ENCODE measurements at places on chromosomes 7 and 10.
A peak's percentile ranks its signal among the peaks of the same experiment; 100 is the strongest.

GRCh38 chr7:77217474-77218185 is 18.0 kb upstream of the FGL2 start:
- no peak for DNase-seq

DNA sequence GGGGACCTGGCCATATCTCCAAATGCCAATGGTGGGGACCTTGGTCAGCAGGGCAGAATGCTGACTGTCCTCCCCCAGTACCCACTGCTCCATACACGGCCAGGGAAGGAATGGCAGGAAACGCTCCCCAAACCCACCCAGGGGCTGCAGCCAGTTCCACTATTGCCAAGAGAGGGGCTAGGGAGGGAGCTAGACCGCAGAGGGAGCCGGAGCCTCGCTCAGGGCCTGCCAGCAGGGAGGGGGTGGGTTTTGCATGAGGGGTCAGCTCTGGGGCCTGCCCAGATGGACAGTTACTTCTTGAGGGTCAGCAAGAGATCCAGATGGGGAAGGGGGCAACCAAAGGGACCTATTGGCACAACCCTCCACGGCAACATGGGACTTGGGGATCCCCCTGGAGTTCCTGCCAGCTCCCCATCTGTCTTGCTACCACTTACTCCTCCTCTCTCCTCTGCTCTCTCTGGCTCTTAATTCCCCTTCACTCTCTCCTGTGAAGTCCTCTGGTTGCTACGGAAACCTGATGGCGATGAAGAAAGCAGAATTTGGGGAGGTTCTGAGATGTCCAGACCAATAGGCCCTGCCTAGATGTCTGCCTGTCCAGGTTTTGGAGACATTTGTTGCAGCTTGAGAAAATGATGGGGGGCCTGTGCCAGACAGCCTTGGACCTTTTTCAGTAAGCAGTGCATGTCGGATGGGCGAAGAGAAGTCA is 12.6 kb downstream of the FGF8 start:
- no peak for DNase-seq

DNA sequence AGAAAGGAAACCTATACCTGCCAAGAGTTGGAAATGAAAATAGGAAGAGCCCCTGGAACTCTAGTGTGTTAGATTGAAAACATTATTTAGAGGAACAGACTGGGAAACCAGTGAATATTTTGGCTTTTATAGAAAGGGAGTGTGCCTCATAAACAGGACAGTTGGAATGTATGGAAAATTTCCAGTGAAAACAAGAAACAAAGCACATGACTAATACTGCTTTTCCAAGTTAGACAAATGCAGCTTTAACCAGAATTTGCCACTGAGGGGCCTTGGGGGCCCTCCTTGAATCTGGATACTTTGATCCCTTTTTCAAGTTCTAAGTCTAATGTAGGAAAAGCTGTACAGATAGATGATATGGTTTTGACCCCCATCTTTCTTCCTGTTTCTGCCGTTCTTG is 21.2 kb downstream of the ITGB8 start:
- no peak for DNase-seq

GRCh38 chr10:92593619-92594588 is 974 bp downstream of the KIF11 start:
- DNase-seq: no peak

GRCh38 chr10:28375399-28376354 is 72.8 kb upstream of the MPP7 start:
- no peak for DNase-seq

DNA sequence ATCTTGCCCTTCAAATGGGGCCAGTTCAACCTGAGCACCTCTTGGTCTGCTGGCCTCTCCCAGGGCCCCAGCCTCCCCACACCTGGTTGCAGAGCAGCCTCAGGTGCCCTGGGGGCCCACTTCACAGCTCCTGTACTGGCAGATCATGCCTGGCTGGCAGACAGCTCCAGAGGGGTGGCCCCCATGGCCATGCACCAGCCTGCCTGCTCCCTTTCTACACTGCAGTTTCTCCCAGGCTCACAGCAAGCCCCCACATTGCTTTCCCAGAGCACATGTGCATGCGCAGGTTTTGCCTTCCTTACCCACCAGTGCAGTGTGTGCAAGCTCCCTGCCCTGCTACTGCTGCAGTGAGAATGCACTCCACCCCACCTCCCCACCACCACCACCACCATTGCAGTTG is 9.8 kb upstream of the MIOS start:
- no peak for DNase-seq

DNA sequence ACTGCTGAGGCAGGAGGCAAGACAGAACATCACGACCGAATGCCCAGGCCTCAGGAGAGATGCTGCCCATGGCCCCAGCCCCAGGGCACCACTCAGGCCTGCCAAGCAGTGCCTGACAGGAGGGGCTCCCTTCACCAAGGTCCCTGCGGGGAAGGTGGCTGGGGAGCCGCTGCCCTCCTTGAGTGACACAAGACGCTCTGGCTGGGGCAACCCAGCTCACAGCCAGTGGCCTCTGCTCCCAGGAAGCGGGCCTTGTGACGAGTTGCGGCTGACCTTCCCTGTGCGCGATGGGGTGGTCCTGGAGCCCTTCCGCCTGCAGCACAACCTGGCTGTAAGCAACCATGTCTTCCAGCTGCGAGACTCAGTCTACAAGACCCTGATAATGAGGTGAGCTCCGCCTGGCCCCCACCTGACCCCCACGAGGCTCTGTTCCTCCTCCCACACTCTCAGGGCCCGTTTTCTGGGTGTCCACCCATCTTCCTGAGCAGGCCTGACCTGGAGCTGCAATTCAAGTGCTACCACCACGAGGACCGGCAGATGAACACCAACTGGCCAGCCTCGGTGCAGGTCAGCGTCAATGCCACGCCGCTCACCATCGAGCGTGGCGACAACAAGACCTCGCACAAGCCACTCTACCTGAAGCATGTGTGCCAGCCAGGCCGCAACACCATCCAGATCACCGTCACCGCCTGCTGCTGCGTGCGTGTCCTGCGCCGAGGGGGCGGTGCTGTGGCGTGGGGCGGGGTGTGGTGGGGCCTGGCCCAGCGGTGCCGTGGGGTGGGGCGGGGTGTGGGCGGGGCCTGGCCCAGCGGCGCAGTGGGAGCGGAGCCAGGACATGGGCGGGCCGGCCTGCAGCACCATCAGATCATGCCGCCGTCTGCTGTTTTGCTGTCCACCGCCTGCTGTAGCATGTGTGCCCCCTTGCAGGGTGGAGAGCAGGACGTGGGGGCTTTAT is 12.8 kb downstream of the ZMIZ2 start:
- DNase-seq: peak; percentile 81

DNA sequence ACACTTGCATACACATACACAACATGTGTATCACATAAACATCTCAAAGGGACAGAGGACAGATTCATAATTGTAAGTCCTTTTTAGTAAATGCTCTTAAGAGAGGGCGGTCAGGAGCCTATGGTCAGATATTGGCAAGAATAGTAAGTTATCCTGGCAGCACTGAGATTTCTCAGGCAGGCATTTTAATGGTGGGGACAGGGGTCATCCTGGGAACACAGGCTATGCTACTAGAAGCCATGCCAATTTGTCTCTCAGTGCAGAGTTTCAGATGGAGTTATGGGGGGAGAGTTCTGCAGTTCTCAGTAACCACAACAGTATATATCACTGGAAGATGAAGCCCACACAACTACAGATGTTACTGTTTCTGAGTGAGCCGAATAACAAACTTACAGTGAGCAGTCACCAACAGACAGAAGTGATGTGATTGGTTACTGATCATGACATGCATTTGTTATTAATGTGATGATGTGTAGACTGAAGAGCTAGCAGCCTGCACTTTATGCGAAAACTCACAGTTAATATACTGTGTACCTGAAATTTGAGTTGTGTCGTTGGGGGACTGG is 16.4 kb downstream of the ZNF487 start:
- no peak for DNase-seq

GRCh38 chr7:90856351-90857070 is 260.4 kb downstream of the CDK14 start:
- no peak for DNase-seq

DNA sequence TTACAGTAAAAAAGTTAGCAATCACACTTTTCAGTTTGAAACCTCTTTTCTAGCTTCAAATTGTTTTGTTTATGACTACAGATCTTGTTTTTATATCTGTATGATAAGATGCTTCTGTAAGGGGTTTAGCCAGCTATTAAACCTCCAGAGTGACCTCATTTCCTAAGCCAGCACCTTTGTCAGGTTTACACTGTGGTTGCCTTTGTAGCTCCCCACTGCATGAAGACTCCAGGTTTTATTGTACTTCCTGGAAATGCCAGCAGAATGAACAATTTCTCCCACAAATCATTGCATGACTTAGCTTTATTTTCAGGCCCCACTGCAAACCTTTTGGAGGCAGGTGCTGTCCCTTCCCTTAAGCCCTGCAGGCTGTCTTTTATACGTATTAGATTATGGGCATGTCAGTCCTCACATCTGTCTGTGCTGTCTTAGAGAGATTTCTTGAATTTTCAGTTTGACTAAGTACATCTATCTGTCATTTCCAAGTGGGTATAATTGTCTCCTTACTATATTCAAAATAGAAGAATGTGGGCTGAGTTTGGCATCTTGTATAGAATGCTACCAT is 8.2 kb upstream of the AGR3 start:
- DNase-seq: no peak

- no peak for DNase-seq
These were observed 12.2 kb downstream of the HOXA1 start for GRCh38 chr7:27083646-27084045.

GRCh38 chr7:102417105-102417504 is 16.3 kb upstream of the ORAI2 start:
- no peak for DNase-seq

DNA sequence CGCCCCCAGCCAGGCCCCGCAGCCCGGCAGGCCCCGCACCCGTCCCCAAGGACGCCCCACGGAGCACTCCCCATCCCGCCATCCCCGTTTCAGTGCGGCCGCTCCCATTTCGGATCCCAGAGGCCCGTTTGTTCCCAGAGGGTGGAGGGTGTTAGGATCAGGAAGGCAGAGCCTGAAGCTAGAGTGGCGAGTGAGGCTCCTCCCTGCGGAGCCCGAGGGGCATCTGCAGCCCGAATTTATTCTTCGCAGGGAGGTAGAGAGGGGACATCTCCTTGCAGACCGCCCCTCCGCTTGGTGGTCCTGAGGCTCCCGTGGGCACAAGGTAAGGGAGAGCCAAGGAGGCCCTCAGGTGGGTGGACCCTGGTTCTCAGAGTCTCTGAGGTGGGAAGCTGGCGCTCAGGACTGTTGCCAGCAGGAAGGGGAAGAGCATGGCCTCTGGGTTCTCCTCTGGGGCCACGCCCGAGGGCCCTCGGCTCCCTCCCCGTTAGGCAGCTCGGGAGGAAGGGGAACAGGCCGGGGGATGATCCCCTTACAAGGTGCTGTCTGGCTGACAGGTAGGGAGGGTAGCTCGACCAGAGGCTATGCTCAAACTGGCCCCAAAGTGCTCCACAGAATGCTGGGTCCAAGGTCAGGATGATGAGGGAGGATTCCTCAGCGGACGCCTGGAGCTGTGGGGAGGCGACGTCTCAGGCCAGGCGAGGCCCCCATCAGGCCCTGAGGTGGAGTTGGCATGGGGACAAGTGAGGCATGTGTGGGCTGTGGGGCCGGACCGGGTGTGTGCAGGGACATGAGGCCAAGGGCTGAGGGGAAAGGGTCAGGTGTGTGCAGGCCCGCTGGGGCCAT is 17.4 kb downstream of the POLL start:
- DNase-seq: peak; percentile 34

DNA sequence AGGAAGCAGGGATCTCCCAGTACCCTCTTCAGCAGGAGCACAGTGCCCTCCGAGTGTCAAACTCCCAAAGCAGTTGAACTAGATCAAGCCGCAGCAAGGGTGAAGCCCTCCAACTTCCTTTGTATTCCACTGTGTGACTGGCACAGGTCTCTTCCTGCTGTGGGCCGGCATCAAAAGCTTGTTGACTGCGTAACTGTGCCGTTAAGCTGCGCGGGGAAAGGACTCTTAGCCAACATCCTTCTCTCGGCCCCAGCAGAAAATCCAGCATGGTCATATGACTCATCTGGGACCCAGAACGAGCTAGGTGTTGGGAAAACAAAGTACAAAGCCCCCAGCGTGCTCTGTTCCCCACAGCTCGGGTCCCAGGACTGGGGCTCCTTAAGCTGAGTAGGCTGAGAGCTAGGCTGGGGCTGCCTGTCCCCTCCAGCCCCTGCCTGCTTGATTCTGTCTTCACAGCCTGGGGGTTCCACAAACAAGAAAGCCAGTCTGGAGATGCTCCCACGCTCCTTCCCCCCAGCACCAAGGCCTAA is 52.2 kb downstream of the COL17A1 start:
- no peak for DNase-seq

- DNase-seq: no peak
These were observed 7.2 kb downstream of the FAM3C start for GRCh38 chr7:121388950-121389349.

GRCh38 chr7:143407287-143408251 is 1.1 kb downstream of the EPHA1 start:
- no peak for DNase-seq

DNA sequence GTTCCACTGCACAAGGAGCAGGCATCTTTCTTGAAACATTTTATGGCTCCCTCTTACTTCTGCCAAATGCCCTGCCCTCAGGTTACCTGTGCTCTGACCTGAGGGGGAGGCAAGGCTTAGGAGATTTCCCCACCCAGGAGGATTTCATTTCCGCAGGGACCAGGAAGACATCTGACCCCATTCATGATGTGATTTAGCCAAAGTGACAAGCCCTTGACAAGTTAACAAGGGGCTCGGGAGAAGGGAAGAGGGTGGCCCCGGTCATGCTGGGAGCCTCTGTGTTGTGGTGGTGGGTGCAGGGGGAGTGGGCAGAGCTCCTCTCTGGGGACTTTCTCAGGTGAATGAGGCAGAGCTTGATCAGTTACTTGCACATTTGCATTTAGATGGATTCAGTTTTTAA is 18.9 kb downstream of the GIMAP5 start:
- no peak for DNase-seq

DNA sequence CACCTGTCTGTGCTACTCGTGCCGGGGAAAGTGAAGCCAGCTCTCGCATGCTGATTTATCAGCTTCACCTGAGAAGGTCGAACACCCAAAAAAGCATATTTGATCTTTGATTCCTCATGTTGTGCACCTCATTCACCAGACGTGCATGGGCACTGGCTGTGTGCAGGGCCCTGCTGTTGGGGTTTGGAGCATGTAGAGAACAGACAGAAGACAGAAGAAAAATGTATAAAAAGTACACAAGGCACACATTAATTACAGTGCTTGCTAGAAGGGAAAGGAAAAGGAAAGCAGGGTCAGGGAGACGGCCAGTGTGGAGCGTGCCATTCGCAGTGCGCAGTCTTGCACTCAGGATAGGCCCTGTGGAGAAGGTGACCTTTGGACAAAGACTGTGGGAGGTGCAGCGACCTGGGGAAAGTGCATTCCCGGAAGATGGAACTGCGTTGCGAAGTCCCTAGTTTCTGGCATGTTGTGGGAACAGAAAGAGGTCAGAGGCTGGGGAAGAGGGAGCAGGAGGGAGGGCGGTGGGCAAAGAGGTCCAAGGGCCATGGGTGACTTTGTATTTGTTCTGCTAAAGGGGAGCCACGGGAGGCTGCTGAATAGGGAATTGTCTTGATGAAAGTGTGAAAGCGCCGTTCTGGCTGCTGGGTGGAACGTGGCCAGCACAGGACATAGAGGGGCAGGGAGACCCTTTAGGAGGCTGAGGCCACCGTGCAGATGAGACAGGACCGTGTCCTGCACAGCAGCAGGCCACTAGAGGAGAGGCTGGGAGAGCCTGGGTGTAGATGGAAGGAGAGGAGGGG is 232.8 kb downstream of the GLRX3 start:
- DNase-seq: no peak
